T-helper 1 cell treated with Interleukin-12 subunit alpha and Interleukin-12 subunit beta and Interleukin-4 antibody, amounts not matched to agents 30 ng/mL and 1 ng/mL, for 36 hours (primary cell): ENCODE measurements at places on chromosomes 2 and 18. TPM values are rescaled to one million over a fixed set of nuclear protein-coding genes. Genes with fewer than 3 reads are reported as not detected.

The TLX2 gene
- 1.2 and 1.6 TPM in 2 replicates for total RNA-seq

The SCN7A gene
- total RNA-seq, result not detected in 2 replicates

The SEPTIN10 gene
- total RNA-seq, result 0.22 and 0.68 TPM in 2 replicates

The TP53I3 gene
- total RNA-seq, result 0.91 and 1.1 TPM in 2 replicates
